ENCODE measurements at places on chromosomes 4 and X.

GRCh38 chr4:80611678-80611979, 276.1 kb downstream of the CFAP299 start:
- DNase-seq = no peak

DNA sequence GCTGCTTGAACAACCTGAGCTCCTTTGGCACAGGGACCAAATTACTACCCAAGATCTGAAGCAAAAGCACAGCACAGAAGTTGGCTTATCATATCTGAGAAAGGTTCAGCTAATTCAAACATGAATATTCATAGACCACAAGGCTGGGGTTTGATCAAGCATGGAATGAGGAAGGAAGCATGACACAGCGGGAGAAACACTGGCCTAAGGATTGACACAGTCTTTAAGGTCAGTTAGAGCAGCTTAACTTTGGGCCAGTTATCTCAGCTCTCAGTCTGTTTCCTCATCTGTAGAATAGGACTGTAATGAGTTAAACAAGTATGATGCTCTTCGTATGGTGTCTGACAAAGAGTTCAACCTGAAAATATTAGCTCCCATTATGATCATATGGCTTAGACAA, 88.5 kb upstream of the CBR4 start:
- no peak for DNase-seq

- DNase-seq = peak; percentile 82
Measured at GRCh38 chr4:15655223-15656037, at the start of gene FBXL5. Gene FBXL5 (minus strand): TSS chr4:15655357. CDS start chr4:15655287, 70 bp downstream.

DNA sequence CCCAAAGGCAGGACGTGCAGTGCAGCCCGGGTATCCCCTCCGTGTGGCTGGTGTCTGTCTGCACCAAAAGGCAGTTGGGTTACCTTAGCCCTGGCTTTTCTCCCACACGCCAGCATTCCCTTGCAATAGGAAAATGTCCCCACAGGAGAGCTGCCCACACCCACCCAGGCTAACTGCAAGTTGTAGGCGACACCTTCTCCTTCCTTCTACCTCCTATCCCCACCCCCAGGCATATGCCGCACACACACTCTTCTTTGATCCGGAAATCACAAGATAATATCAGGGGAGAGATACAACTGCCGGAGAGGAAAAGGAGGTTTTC, 444 bp upstream of the APBB2 start:
- no peak for DNase-seq

- DNase-seq = no peak
Measured at GRCh38 chr4:95180531-95181242, 368.1 kb downstream of the UNC5C start.

GRCh38 chrX:152154050-152154449, 15.7 kb upstream of the MAGEA10 start:
- no peak for DNase-seq

DNA sequence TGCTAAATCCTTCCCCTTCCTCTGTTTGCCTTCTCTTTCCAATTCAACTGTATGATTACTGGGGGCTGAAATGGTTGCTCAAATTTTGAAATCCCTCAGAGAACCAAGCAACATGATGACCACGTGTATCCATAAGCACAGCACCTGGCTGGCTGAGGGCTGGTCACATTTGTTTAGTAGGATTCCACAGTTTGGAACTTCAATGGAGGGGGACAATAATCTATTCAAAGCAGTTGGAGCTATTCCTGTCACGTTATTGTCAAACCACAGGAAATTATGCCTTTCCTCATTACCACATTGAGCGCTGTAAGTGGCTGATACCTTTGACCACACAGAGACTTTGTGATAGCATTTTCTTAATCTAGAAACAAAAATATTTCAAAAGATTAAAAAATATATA, 7.0 kb downstream of the TMSB4X start:
- DNase-seq = no peak

DNA sequence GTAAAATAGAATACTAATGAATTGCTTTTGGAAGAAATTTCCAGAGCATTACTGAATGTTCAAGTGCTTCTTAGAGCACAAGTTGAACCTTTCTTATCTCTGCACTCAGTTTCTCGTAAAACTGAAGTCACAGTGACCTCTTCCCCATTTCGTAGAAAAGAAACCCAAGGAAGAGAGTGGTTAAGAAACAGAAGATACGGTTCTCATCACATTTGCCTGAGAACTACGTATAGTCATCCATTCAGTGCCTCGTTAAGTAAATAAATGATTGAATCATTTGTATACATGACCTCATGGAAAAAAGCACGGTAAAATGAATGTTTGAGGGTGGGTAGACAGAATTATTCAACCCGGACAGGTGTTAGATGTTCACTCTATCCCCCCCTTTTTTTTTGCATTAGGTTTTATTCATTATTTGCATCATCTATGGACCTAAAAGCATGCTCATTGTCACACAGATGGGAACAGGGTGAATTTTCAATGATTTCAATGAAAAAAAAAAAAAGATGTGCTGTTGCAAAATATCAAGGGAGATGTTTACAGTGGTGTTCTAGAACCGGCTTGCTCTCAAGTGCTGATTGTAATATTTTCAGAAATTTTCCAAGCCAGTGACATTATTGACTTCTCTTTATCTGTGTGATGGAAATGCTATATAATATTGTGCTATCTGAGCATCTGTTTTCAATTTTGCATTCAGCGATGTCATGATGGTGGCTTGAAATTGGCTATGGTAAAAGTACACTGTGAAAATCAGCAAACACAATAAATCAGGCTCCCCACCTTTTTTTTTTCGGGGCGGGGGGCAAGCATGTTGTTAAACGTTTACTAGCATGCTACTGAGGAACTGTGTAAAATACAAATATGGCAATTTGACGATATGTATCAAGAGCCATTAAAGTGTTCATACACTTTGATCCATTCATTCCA, 4.3 kb downstream of the RHOH start:
- no peak for DNase-seq

- DNase-seq = peak; percentile 15
Measured at GRCh38 chr4:107248571-107248970, 212.5 kb upstream of the DKK2 start.

- DNase-seq = peak; percentile 68
Measured at GRCh38 chr4:15659768-15660570, 4.8 kb upstream of the FBXL5 start.

- no peak for DNase-seq
Measured at GRCh38 chr4:3766036-3766784, at the start of gene ADRA2C. Gene ADRA2C (plus strand): TSS chr4:3766385. CDS start chr4:3766607, 222 bp downstream.

- peak; percentile 70 for DNase-seq
Measured at GRCh38 chr4:25779021-25779420, 83.8 kb downstream of the SEL1L3 start.
